NCI-H526 (cell line): ENCODE measurements at places on chromosomes 12 and 14.
A peak's percentile ranks its signal among the peaks of the same experiment; 100 is the strongest.

GRCh38 chr12:117582135-117582784 is 220.8 kb upstream of the NOS1 start:
- DNase-seq, result no peak

- DNase-seq, result no peak
Measured at GRCh38 chr12:42612231-42612613, 22.7 kb upstream of the PRICKLE1 start.

- DNase-seq, result no peak
Measured at GRCh38 chr12:18998343-18999261, 130.9 kb upstream of the PLEKHA5 start.

GRCh38 chr12:23564451-23565152 is 384.9 kb downstream of the SOX5 start:
- DNase-seq, result no peak

- no peak for DNase-seq
Measured at GRCh38 chr14:51828017-51828797, 32.2 kb upstream of the GNG2 start.

DNA sequence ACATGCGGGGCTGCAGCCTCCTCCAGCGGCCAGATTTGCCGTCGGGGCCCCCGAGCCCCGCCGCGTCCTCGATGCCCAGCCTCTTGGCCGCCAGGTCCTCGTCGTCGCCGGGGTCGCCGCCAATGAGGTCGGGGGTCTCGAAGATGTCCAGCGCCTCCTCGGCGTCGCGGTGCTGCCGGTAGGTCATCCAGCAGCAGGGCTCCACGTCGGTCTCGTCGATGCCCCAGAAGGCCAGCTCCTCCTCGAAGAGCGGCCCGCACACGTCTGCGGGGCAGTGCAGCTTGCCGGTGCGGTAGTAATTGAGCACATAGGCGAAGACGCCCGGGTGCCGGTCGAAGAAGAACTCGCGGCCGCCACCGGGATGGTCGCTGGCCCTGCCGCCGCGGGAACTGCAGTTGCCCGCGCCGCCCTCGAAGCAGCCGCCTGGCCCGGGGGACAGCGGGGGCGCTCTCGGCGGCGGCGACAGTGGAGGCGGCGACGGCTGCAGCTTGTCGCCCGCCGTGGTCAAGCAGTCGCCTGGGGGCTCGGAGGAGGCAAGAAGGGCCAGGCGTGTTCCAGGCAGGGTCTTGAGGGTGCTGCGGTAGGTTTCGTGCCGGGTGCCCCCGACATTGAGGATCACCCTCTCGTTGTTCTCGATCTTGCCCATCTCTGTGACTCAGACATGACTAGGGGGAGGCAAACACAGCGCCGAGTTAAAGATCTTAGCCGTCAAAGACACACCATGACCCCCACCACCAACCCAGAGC is 2.1 kb downstream of the KCNC2 start:
- DNase-seq, result no peak

GRCh38 chr14:69428289-69428998 is 30.0 kb downstream of the SLC39A9 start:
- DNase-seq, result no peak

- DNase-seq, result no peak
Measured at GRCh38 chr14:24706351-24706750, 72.4 kb upstream of the GZMB start.

DNA sequence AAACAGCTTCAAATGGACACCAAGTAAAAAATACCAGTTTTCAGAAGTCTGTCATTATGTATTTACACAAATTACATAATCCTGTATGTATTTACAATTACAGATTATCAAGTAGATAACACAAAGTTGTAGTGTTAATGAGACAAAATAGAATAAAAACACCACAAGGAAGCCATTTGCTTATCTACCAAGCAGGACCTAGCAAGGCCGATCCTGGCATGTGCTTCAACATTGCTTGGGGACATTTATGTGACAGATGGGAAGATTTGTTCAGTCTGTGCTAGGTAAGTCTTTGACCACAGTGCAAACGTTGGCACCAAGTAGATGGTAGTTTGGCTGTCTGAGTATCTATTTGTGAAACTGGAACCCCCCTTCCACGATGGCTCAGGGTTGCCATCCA is 35.8 kb downstream of the BCAT1 start:
- DNase-seq, result no peak

GRCh38 chr14:89564989-89565388 is 148.0 kb upstream of the FOXN3 start:
- no peak for DNase-seq

GRCh38 chr12:79555028-79555925 is 135.5 kb downstream of the PAWR start:
- DNase-seq, result no peak

DNA sequence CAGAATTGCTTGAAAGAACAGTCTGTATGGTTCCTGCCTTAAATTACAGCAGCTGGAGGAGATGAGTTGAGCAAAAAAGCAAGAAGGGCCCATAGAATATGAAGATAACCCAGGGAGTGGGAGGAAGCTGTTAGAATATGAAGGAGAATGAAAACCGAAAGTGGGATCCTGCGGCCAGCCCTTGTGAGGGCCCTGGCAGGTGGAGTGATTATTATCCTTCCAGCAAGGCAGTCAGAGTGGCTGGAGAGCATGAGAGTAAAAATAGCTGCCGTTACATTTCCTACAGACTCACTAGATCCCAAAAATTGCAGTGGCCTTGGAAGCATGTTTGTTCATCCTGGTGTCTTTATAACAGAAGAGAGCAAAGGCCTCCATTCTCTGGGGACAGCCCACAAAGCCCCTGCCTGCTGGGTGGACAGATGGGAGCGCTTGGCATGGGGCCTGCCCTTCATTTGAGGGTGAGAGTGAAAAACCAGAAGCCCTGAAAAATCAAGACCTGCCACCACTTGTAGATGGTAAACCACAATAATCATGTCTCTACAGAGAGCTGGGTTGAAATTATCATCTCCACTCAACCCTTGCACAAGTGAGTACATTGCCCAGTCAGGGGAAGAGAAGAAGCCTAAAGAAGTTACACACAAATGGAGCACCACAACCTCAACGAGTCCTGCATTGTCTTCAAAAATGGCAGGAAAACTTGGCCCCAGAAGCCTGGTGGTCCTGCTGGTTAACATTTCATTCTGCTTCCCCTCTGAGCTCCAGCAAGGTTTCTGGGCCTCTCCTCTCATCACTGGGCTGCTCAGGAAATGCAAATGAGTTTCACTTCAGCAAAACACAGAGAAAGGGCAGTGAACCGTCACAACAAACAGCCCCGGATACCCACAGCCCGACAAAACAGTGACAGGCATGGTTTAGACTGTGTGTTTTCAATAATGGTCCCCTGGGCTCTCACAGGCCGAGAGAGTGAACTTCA is 20.5 kb downstream of the ZDHHC22 start:
- peak; percentile 91 for DNase-seq

GRCh38 chr12:124928912-124929530 is 14.6 kb upstream of the UBC start:
- no peak for DNase-seq

DNA sequence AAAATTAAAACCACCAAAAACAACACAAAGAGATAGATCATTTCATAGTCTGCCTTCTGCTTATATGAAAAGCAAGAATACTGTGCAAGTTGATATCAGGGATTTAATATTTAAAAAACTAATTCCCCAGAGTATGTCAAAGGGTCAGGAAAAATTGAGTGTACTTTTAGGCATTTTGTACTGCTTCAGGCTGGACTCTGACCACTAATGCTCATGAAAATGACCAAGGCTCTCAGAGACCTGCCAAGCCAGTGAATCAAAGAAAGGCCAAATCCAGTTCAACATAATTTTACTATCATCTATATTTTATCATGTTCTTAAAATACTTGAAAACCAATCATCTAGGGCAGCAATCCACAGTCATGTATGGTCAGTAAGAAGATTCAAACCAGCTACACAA is 66.0 kb downstream of the TTC7B start:
- DNase-seq, result no peak

DNA sequence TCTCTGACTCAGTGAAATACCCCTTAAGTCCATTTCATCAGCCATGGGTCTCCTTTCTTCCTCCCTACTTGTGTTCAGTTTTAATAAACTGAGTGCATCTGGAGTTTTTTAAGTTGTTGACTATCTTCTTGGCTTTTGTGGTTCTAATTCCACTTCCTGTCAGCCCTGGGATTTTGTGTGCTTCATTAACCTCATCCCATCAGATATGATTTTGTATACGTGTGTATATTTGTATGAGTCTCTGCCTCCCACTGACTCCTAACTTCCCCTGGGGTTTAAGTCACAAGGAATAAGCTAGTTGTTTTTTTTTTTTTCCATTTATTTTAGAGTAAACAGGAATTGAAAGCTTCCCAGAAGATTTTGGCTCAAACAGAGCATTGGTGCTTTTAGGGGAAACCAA is 62.7 kb downstream of the TTLL5 start:
- no peak for DNase-seq

GRCh38 chr12:47066278-47067025 is 13.0 kb upstream of the PCED1B start:
- no peak for DNase-seq

DNA sequence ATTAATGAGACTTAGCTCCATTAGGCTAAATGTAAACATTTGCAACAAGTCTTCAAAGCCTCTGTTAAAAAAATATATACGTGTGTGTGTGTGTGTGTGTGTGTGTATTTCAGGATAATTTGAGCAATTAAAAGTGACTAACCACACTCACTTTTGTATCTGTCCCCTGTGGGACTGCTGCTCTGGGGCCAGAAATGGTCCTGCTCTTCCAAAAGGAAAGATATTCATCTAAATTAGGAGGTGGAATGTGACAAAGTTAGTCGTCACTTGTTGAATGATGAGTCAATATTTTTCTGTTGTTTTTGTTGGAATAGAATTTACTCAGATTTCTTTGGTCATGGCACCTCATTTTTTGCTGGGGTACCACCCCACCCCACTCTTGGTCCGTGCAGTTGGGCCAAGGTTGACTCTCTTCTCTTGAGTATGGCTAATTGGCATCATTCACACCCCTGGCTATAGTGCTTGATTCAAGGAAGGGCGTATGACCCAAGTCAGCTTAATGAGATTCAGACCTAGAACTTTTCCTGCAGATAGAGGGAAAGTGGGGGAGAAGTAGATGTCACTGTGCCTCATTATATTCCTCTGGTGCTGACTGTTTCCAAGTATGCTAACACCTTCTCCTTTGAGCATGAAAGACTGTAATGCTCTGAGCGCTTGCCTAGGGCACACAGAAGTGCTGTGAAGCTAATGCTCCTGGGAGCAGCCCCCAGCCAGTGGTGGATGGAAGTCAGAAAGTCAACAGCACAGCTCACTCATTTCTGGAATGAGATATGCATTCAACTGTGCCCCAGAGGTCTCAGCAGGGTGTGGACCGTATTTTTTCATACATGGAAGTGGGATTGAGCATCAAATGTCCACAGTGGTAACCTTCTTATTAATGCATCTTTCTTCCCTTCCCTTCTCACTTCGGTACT is 577.0 kb upstream of the TBX3 start:
- no peak for DNase-seq

- DNase-seq, result no peak
Measured at GRCh38 chr12:105831372-105831771, 307.4 kb downstream of the NUAK1 start.

DNA sequence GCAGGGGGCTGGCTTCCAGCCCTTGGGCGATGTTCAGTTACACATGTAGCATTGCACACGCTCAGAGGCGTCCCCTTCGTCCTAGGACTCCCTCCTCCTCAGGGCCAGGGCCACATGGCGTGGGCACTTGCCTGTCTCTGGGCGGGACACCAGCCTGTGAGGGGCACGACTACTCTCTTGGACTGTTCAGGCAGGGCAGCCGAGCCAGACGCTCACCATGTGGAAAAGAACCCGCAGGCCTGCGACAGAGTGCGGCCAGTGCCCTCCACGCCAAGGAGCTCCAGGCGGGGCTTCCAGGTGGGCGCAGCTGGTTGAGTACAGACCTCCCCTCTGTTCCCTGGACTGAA is 20.9 kb downstream of the MTA1 start:
- DNase-seq, result no peak

GRCh38 chr14:22177870-22178269 is 411.2 kb downstream of the DAD1 start:
- DNase-seq, result no peak

DNA sequence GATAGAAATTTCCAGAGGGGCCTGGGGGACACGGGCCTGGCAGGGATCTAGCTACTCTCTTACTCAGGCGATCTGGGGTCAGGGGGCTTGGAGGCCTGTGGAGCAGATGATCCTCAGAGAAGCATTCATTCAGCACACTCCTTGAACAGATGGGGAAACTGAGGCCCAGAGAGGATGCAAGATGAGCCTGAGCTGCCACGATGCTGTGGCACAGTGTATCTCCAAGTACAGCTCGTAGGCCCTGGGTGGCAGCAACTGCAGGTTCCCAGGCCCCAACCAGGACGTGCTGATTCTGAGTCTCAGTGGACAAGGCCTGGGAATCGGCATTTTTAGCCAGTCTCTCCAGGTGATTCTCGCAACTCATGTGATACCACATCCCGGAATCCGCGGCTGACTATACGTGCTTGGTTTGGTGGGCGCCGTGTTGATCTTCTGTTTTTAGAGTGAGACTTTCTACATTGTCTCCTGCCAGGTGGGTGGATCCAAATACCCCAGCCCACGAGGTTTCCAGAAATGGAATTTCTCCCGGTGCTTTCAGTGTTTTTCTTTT is 22.5 kb downstream of the ADGRD1 start:
- no peak for DNase-seq

- DNase-seq, result no peak
Measured at GRCh38 chr12:26524862-26525465, 308.0 kb downstream of the ITPR2 start.

DNA sequence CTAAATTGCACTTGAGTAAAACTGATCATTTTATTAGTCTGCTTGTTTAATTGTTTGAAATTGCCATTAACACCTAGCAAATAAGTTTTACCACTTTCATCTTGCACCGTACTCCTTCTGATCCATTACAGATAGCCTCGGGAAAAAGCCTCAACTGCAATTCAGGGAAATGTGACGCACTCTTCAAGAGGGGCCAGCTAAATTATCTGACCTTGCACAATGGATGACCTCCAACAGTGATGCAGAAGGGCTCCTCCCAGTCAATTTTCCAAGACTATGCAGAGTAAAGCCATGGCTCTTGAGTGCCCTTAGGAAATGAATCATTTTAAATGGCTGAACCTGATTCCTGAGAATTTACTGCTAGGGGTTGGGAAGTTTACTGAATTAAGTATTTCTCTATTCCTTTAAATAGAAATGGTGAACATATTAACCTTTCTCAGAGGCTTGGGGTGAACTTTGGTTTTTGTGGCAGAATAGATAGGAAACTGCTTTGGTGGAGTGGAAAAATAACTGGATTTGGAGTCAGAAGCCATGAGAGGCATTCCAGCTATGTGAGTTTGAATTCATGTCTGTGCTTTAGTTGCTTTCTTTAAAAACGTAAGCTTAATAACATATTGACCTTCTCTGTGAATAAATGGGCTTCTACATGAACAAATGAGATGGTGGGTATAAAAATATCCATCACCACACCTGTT is 64.8 kb upstream of the OVCH1 start:
- no peak for DNase-seq

DNA sequence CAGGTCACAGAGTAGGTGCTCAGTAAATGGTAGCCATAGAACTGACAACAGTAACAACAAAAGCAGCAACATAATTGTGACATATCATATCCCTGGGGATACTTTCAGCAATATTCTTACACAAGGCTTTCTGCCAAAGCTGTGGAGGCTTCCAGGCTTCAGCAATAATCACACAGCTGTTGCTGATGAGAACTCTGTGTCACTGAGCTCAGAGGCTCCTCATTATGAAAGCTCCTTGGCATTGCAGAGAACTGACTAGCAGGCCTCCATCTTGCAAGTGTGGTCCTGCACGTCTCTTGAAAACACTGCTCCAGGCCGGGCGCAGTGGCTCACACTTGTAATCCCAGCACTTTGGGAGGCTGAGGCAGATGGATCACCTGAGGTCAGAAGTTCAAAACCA is 97.3 kb upstream of the BTG1 start:
- no peak for DNase-seq

GRCh38 chr12:27818401-27818918 is 38.4 kb upstream of the MANSC4 start:
- DNase-seq, result no peak
